Activated T-helper 1 cell treated with anti-CD3 and anti-CD28 coated beads, Interleukin-2, amount 50 U/mL, for 16 hours (primary cell): ENCODE measurements at places on chromosomes 4 and X.

DNA sequence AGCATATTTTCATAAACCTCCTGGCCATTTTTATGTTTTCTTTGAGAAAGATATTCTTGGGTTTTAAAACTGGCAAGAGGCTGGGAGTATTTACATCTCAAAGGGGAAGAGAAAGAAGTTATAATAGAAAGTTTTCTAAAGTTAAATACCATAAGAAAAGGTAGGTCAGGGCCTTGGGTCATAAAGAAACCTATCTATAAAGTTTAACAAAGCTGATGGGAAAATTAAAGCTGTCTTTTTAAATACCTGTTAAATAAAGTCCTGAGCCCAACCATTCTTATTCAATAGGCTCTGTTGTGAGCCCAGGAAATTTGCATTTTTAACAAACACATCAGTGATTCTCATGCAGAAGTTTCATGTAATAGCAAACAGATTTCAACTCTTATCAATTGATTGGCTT, 451.8 kb upstream of the INTU start:
- DNase-seq: no peak

GRCh38 chr4:176587920-176588319, 204.8 kb downstream of the VEGFC start:
- DNase-seq: no peak

GRCh38 chr4:114146947-114147618, 167.6 kb upstream of the ARSJ start:
- DNase-seq: no peak

- DNase-seq: no peak
Observed at GRCh38 chrX:20711366-20711765, 444.7 kb upstream of the RPS6KA3 start.

GRCh38 chrX:149829751-149830191, 48.0 kb downstream of the MAGEA9 start:
- DNase-seq: no peak

- no peak for DNase-seq
Observed at GRCh38 chr4:163271555-163272127, 60.8 kb downstream of the NPY1R start.

DNA sequence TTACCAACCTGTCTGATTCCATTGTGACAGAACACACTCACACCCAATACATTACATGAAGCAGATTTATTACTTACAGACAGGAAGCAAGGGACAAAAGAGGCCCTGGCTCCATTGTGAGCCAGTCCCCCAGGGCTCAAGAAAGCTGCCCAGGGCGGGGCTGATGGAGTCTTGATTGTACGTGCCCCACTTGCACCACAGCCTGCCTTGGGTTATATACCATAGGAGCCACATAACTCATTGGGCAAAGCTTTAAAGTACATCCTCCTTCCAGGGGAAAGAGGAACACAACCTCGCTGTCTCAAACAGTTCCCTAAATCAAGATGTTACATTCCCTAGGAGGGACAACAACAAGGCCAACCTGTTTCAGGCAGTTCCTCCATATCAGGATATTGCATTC, 3.4 kb upstream of the ZRSR2 start:
- DNase-seq: no peak

DNA sequence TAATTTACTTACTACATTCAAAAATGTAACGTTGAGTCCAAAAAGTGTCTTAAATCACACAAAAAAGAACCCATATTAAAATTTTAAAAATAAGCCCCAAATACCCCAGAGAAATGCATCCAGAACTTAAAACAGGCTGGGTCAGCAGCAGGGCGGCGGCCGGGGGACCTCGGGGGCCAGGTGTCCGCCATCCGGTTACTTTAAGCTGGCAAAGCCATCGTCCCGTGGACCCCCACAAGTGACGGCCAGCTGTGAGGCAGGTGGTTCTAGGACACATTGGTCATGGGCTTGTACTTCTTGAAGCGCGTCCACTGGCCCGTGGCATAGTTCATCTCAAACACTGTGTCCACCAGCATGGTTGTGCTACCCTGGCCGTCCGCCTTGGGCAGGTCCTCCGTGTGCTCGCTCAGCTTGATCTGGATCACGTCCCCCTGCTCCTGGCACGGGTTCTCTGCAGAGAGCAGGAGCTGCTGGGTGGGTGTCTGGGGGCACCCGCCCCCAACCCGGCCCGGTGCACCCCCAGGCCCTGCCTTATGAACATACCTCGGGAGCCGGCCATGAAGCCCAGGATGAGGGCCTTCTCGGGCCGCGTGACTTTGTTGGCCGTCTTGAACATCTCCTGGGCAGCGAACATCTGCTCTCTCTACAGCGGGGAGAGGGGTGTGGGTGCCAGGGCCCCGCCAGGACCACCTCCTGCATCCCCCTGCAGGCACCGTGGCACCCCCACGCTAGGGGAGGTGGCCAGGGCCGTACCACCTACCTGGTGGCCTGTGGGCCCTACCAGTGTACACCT, 25.5 kb downstream of the NELFA start:
- no peak for DNase-seq

DNA sequence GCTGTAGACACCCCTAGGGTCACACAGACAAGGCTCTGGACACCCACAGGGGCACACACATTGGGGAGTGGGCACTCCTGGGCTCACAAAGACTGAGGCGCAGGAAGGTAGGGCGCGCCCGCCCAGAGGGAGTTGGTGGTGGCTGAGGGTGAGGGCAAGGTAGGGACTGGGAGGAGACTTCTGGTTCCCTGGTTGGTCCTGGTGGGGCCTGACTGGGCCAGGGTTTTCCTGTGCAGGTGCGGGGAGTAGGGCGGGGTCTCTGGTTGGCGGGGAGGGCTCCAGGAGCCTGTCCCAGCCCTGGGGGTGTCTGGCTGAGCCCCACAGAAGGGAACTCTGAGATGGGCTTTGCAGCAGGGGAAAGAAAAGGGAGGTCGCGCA, 6.7 kb upstream of the WAS start:
- DNase-seq: no peak

DNA sequence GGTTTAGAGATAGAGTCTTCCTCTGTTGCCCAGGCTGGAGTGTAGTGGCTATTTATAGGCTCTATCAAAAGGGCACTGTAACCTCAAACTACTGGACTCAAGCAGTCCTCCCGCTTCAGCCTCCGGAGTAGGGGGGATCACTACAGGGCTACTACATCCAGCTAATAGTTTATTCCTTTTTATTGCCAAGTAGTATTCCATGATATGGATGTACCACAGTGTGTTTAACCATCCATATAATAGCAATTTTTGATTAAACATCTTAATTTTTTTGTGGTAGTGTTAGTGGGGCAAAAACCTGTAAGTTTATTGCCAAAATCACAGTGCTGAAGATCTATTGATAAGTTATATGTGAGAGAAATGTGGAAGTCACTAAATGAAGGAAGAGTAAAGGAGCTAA, 2.6 kb upstream of the NDUFC1 start:
- no peak for DNase-seq

DNA sequence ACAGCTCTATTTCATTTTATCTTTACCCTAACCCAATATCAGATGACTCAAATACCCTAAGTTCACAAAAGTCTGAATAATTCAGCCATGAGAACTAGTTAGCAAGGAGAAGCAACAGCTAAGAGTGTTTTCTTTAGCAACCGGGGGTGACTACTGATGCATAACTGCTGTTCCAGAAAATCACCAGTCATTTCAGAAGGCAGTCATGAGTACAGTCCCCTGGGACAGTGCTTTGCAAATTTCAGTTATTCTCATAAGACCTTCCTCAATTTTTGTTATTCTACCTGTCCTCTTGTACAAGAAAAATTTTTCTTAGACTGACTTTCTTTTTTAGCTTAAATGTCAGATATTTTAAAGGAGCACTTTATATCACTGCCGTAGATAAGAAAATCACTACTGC, 16.4 kb downstream of the BANK1 start:
- DNase-seq: no peak

- no peak for DNase-seq
Observed at GRCh38 chrX:581066-581465, 49.5 kb upstream of the SHOX start.

DNA sequence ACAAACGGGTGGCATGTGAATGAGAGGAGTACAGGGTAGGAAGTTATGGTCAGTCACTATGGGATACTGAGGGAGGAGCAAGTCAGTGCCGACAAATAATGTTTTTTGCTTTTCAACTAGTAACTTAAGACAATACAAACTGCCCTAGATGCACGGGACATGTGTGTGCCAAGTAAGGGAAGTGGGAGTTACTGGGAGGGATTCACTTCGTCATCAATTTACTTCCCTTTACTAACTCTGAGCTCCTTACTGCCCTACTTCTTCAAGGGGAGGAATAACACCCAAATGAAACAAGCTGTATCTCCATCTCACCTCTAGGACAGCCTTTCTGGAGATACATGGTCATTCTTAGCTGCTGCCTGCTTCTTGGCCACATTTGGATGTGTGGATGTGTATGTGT, 97.7 kb downstream of the DGKK start:
- DNase-seq: no peak

GRCh38 chrX:33252306-33252825, 41.0 kb upstream of the DMD start:
- DNase-seq: no peak

DNA sequence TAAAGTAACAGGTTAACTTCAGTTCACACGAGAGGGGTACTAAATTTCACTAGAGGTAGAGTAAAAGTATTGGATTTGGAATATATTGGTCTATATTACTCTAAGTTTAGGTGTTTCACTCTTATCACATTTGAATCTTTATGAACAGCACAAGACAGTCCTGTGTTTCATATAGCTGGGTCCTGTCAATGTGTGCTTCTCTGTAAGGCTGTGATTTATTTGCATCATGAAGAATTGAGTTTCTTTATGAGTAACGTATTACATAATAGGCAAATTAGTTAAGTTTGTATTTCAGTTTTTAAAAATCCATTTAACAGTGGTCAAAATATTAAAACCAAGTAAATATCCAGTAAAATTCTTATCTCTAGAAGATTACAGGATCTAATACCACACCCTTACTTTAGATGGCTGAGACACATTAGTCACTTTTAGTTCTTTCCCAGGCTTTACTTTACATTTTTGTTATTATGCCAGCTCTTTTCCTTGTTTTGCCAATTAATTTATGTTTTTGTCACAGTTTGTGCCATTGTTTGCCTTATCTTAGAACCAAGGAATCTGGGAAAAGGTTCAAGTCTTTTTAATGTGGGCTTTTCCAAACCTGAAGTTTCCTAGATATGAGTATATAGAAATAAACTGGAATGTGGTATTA, 32.1 kb downstream of the NUDT6 start:
- no peak for DNase-seq

DNA sequence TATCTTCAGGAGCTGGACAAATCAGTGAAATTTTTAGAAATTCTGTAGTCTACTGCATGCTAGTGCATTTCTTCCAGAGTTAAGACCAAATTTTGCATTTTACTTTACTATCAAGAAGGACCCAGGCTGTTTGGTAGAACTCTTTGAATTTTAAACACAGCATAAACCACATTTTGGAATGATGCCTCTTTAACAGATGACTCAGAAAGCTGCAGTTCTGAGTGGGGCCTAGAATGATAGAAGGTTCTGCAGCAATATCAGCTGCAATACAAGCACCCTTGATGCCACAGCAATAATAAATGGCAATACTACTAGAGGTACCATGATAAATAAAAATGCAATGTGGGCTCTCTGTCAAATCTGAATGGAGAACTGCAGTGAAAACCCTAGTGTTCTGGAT, 198.7 kb downstream of the TMA16 start:
- no peak for DNase-seq

DNA sequence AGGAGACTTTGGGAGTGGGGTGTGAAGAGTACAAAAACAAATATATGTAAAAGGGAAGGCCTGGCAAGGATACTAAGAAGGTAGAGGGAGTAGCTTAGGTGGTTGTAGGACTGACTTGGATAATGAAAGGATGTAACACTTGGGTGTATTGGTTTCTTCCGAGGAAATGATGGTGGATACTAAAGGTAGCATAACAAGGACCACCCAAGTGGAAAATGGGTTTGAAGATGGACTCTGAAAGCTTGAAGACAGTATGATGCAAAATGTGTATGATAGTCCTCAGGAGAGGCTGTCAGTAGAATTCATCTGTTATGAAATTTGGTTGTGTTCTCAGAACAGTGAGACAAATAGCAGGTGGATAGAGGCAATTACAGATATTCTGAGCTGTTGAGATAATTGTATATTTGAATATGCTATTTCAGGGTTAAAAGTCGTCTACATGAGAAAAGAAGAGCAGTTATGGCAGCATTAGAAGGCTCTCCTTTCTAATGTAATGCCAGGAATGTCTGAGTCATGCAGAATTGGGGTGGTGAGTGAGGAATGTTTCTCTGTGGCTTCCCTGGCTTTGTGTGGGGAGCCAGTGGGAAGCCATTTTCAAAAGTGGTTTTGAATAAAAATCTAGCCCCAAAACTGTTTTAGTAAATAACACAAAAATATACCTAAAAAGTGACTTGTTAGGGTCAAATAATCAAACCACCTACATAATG, 75.6 kb downstream of the FHIP1A start:
- no peak for DNase-seq

- no peak for DNase-seq
Observed at GRCh38 chr4:70706516-70706915, 15.2 kb upstream of the RUFY3 start.

DNA sequence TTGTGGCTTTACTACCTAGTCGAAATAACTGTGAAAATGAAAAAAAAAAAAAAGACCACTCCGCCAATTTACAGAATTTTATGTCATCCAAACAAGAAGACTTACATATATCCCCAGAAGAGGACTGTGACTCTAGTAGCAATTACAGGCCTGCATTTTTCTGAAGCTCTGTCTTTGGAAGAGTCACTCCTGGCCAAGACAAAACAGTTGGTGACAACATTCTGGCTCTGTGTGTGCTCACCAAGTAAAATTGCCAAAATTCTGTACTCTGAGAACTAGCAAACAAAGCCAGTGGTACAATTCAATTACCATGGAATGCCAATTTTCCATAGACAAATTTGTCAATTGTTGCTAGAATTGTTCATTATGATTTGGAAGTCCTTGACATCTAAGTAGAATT, 311.1 kb downstream of the PDGFC start:
- no peak for DNase-seq

GRCh38 chrX:44162964-44163475, 180.5 kb downstream of the EFHC2 start:
- DNase-seq: no peak

DNA sequence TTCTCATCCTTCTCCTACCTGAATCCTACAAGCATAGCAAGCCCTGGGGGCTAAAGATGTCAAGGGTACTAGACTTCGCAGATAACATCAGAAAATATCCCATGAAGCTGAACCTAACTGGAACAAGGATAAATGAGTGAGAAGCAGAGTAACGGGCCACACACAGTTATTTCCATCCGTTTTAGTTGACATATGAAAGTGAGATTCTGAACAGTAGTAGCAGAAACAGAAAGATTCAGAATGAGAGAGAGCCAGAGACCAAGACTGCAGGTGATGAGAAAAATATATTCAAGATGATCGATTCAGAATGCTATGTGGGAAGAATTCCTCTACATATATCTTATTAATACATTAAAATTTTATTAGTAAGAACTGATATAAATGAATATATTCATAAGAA, 165.1 kb downstream of the TSPAN5 start:
- no peak for DNase-seq

DNA sequence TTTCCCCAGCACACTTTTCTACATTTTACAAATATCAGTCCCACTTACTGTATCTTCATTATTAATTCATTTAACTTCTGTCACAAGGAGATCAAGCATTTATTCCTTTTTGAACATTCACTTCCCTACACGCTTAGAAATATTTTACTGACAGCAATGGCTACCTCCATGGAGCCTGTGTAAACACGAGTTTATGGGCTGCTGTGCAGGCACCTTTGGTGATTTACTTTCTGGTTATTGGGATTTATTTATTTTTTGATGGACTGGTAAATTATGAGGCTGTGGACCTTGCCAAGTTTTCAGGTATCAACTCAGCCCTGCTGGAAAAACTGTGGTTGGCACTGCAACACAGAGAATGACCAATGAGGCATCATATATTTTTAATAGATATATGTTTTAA, 45.4 kb upstream of the PAQR3 start:
- no peak for DNase-seq

GRCh38 chrX:78945186-78945912, at the start of gene P2RY10:
P2RY10 (plus strand) TSS chrX:78945391; CDS start chrX:78960521, 15,130 bp downstream.
- no peak for DNase-seq
